ENCODE measurements at places on chromosomes 7 and 10.

DNA sequence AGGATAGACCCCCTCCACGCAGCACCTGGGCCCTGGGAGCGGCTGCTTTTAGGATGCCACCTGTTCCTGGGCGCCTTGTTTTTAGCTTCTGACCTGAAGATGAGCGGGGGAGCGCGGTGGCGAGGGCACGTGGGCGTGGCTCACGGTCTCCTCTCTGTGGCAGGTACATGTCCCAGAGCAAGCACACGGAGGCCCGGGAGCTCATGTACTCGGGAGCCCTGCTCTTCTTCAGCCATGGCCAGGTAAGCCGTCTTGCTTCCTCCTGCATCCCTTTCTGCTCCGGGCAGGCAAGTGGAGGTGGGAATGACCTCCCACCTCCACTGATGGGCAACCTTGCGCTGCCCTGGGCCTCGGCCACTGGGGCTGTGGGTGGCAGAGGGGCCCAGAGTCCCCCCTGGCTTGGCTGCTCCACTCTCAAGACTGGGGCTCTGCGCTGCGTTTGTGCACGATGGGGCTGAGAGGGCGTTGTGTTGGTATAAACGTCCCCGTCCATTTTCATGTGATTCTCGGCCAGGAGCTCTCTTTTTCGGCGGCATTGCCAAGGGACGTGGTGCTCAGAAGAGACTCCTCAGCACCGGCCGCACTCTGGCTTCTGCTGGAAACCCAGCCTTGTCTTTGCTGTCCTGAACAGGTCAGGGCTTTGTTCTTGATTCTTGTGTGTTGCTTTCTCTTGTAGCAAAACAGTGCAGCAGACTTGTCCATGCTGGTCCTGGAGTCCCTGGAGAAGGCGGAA lies 9.7 kb downstream of the GET4 start:
- DNase-seq, result no peak

DNA sequence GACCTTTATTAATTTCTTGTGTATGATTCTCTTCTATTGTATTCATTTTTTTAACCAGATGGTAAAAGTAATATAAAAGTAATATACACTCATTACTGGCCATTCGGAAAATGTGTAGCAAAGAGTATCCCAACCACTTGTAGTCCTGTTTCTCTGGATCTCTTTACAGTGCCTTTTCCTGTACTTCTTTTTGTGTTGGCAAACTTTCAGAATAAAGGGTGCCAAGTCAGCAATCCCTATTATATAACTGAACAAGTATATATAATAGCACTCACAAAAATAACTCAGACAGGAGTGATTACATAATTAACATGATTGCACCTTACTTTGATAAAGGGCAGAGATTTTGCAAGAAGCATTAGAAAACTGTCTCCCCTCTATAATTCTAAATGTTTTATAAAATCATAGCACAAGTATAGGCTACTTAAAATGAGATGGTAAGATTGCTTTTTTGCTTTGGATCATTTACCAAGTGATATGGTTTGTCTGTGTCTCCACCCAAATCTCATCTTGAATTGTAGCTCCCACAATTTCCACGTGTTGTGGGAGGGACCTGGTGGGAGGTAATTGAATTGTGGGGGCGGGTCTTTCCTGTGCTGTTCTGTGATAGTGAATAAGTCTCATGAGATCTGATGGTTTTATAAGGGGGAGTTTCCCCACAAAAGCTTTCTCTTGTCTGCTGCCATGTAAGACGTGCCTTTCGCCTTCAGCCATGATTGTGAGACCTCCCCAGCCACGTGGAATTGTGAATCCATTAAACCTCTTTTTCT lies 41.5 kb upstream of the EPC1 start:
- no peak for DNase-seq

DNA sequence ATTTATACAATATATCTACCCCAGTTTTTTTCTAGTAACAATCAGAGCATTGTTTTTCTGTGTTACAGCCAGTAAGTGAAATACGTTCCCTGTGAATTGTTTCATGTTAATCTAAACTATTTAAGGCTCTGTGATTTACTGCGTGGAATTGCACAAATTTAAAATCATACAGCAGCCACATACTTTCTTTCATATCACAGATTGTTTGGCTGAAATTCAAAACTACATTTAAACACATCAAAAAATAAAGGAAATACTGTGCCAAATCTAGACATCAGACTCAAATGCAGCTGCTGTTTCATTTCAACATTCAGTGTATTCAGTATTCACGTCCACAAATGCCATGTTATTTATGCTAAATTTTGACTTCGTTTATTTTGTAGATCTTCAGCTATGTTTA lies 242.6 kb upstream of the HGF start:
- no peak for DNase-seq

DNA sequence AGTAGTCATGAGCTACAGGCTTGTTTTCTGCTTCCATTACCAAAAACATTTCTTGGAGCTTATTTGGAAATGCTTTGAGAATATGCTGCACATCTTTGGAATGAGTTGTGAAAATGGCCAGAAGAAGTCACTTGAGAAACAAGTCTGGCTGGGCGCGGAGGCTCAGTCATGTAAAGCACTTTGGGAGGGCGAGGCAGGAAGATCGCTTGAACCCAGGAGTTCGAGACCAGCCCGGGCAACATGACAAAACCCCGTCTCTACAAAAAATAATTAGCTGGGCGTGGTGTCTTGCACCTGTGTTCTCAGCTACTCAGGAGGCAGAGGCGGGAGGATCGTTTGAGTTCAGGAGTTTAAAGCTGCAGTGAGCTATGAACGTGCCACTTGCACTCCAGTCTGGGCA lies 882 bp upstream of the CHCHD1 start:
- DNase-seq, result no peak
